ENCODE measurements at places on chromosomes 4 and X. TPM values are rescaled to one million over a fixed set of nuclear protein-coding genes. Genes with fewer than 3 reads are reported as not detected.

ZC4H2 gene
- 20.6 TPM for total RNA-seq

RNF128 gene
- total RNA-seq = not detected

SMS gene
- 57.4 TPM for total RNA-seq

CSN1S1 gene
- total RNA-seq = not detected

FMR1NB gene
- total RNA-seq = 0.23 TPM

ITGB1BP2 gene
- total RNA-seq = 6.0 TPM

AASDH gene
- total RNA-seq = 24.7 TPM

CTAG1B gene
- total RNA-seq = not detected

ODAM gene
- not detected for total RNA-seq

GASK1B gene
- total RNA-seq = not detected

CT45A10 gene
- not detected for total RNA-seq

SGCB gene
- total RNA-seq = 11.6 TPM

CYTL1 gene
- total RNA-seq = not detected

ALPK1 gene
- 35.0 TPM for total RNA-seq

TASL gene
- 4.6 TPM for total RNA-seq

EGF gene
- not detected for total RNA-seq

AFF2 gene
- total RNA-seq = 4.7 TPM

BEND2 gene
- total RNA-seq = not detected

CD40LG gene
- 25.2 TPM for total RNA-seq

C4orf36 gene
- not detected for total RNA-seq

PRR32 gene
- total RNA-seq = not detected

RRH gene
- 0.49 TPM for total RNA-seq

PDGFRA gene
- 1.1 TPM for total RNA-seq

MAGIX gene
- total RNA-seq = 2.1 TPM

C4orf50 gene
- total RNA-seq = 0.08 TPM

BLTP1 gene
- total RNA-seq = 43.2 TPM

SLC4A4 gene
- total RNA-seq = 2.7 TPM

GCNA gene
- total RNA-seq = 14.7 TPM

GPR173 gene
- total RNA-seq = 0.13 TPM

CT47A7 gene
- total RNA-seq = not detected

WDR1 gene
- 242 TPM for total RNA-seq

ZAR1 gene
- not detected for total RNA-seq

AKAP4 gene
- total RNA-seq = not detected

F8A3 gene
- 24.2 TPM for total RNA-seq

KIT gene
- 0.23 TPM for total RNA-seq

ADGRL3 gene
- total RNA-seq = not detected

ASB5 gene
- total RNA-seq = not detected

OTUD4 gene
- 59.9 TPM for total RNA-seq

SPANXC gene
- not detected for total RNA-seq

SOWAHD gene
- total RNA-seq = 1.3 TPM

WDR19 gene
- 39.6 TPM for total RNA-seq

MTNR1A gene
- total RNA-seq = not detected

LINC00632 gene
- total RNA-seq = 0.34 TPM

PAK3 gene
- total RNA-seq = not detected

CXorf58 gene
- total RNA-seq = not detected

AMELX gene
- total RNA-seq = not detected

KCND1 gene
- total RNA-seq = 1.4 TPM

HAND2 gene
- total RNA-seq = not detected
